ENCODE measurements at places on chromosomes 11 and 22.

DNA sequence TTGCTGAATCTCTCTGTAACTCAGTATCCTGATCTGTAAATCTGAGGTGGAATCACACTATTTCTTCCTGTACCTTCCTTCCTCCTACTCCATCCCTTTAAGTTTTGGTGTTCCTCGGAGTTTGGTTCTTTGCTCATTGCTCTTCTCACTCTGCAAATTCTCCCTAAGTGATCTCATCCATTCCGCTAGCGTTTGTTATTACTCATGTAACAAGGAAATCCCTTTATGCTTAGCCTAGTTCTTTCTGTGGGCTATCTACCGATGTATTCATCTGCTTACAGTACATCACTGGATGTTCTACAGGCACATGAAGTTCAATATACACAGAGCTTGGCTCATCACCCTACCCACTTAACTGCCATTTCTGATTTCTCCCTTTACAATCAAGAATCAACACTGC is 1.6 kb upstream of the CEP295 start:
- peak; percentile 39 for DNase-seq

GRCh38 chr22:38868886-38869381 is 3.1 kb downstream of the CBX6 start:
- DNase-seq: peak; percentile 74

GRCh38 chr11:83285151-83285770 is 906 bp downstream of the CCDC90B start:
- no peak for DNase-seq

GRCh38 chr11:82718821-82719220 is 14.8 kb downstream of the FAM181B start:
- DNase-seq: no peak

DNA sequence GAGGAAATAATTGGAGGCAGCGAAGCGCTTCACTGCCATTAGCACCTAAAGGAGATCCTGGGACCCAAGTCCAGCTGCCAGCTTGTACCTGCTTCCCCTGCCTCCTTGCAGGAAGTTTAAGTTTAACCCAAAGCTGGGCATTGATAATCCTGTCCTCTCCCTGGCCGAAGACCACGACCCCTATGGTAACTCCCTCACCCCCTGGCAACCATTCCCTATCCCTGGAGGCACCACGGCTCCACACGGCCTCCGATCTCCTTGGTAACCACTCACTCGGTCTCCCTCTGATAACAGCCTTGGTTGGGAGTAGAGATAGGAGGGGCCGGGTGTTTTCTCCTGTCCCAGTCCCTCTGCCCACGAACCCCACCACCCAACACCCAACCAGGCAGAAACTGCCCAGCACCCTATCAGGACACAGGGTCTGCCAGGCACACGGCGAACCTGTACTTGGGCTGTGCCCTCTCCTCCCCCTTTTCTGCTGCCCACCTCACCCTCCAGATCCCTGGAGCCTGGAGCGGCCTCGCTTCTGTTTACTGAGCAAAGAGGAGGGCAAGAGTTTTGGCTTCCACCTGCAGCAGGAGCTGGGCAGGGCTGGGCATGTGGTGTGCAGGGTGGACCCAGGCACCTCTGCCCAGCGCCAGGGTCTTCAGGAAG is 833 bp downstream of the NHERF4 start:
- no peak for DNase-seq

DNA sequence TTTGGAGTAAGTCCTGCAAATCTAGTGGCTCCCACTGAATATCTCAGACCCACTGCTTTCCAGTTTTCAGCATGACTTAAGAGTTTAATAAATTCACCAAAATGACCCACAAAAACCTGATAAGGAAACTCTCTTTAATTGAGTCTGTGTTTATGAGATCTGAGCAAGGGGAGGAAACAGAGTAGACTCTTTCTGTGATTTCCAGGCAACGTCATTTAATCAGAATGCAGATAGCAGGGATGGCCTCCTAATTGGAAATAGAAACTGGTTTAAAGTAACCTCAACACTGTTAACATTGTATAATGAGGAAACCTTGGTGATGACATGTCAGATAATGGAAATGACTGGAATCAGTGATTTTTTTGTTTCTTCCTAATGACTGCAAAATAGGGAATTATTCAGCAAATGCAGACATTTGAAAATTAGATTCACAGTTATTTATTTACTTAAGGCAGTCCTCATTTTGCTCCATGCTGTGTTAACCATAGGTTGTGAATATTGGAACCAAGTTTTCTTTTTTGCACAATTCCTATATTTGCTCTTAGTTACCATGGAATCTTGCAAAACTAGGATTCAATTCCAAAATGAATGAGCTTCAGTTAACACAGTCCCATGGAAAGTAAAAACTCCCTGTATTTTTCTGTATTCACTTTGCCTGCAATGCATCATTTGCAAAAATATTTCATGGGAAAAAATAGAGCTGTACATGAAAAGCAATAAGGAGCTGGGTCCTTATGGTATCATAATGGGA is 1324.5 kb downstream of the LRRC4C start:
- no peak for DNase-seq

GRCh38 chr11:76664578-76665061 is 5.9 kb downstream of the LRRC32 start:
- no peak for DNase-seq

- DNase-seq: no peak
Observed at GRCh38 chr22:49503896-49504521, 323.7 kb downstream of the BRD1 start.

DNA sequence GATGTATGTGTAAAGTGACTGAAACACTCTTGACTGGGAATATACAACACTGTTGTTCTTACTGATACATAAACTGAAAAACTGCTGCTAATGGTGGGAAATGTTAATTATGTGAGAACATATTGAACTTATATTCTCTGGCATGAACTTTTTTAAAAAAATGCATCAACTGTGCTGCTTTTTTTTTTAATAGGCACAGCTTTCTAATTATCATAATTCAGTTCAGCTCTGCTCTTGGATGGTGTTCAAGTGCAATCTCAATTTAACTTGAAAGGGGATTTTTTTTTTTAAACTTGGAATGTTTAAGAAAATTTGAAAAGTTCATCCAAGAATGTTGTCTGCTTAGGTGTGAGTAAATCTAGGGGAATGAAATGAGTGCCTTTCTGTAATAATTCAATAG is 5.2 kb downstream of the TEAD1 start:
- DNase-seq: no peak

- no peak for DNase-seq
Observed at GRCh38 chr11:2802389-2803185, 83.0 kb downstream of the CDKN1C start.

GRCh38 chr11:78868563-78868962 is 293.9 kb upstream of the NARS2 start:
- DNase-seq: no peak

DNA sequence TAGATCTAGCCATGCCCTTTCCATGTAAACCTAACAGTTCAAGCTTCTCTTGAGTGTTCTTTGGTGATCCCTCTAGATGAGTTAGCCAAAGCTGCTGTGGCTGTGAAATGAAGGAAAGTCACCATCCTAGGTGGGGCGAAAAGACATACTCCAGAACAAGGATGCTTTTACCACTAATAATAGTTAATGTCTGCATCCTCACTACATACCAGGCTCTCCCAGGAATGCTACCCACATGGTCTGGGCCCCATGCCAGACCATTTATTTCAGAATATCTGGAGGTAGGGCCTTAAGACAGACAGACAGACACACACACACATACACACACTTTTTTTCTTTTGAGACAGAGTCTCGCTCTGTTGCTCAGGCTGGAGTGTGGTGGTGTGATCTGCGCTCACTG is 14.7 kb downstream of the ABTB2 start:
- peak; percentile 91 for DNase-seq

All from EL (cell line).